ENCODE measurements at places on chromosomes 2 and 18.

GRCh38 chr2:29113027-29113686 is 2.1 kb upstream of the CLIP4 start:
- no peak for DNase-seq

DNA sequence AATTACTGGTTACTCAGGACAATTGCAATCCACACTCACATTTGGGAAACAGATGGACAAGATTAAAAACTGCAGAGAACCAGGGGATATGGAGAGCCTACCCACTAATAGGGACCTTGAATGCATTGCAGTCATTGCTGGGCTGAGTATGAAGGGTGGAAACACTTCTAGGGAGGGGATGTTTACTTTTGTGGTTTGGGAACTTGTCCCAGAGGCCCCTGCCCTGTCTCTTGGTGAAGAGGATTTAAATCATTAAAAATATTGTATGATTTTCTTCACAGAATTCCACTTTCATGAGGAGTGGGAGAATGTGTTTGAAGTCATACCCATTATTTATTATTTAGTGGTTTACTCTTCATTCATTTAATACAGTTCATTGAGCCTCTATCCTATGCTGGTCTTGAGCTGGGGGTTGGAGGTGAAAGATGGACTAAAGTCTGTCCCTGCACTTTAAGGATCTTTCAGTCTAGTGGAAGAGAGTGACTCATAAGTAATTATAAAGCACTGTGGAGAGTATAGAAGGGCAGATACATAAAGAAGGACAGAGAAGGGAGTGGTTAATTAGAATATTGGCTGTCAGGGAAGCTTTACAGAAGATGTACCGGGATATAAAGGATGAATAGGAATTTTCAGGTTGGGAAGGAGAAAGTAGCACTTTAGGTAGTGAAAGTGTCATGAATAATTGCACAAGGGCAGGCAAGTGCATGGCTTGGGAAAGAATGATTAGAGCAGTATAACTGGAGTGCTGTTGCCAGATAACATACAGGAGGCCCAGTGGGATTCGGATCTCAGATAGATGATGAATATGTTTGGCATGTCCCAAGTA is 313.4 kb downstream of the LPIN1 start:
- no peak for DNase-seq

- no peak for DNase-seq
Observed at GRCh38 chr2:86335865-86336674, 1.4 kb downstream of the REEP1 start.

DNA sequence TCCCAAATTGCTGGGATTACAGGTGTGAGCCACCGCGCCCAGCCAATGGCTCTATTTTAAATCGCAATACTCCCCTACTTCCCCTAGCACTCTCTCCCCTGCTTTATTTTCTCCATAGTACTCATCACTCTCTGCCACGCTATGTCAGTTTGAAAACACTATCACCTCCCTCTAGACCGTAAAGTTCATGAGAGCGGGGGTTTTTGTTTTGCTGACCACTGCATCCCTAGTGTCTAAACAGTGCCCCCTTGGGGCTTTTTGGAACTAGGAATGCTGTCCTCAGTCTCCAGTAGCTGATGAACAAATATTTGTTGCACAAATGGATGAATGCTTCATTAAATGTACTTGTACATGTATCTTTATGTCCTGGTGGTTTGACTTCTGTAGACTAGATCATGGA is 44.1 kb downstream of the ATOH8 start:
- DNase-seq = no peak

DNA sequence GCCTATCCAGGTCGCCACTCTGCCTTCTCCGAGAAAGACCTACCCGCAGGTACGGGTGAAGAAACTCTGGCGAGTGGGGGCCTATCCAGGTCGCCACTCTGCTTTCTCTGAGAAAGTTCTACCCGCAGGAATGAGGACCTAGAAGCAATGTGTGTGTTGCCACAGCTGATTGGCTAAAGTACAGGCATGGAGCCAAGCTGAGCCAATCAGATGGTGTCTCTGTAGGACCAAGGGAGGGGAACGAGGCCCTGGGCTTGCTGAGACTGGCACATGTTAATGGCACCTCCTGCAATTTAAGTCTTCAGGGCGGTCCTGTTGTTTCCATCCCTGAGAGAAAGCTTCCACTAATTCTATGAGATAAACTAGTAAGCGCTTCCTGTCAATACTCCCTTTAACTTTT is 82.3 kb downstream of the KCTD1 start:
- no peak for DNase-seq

GRCh38 chr2:207265869-207266268 is 100.1 kb upstream of the KLF7 start:
- DNase-seq = no peak

DNA sequence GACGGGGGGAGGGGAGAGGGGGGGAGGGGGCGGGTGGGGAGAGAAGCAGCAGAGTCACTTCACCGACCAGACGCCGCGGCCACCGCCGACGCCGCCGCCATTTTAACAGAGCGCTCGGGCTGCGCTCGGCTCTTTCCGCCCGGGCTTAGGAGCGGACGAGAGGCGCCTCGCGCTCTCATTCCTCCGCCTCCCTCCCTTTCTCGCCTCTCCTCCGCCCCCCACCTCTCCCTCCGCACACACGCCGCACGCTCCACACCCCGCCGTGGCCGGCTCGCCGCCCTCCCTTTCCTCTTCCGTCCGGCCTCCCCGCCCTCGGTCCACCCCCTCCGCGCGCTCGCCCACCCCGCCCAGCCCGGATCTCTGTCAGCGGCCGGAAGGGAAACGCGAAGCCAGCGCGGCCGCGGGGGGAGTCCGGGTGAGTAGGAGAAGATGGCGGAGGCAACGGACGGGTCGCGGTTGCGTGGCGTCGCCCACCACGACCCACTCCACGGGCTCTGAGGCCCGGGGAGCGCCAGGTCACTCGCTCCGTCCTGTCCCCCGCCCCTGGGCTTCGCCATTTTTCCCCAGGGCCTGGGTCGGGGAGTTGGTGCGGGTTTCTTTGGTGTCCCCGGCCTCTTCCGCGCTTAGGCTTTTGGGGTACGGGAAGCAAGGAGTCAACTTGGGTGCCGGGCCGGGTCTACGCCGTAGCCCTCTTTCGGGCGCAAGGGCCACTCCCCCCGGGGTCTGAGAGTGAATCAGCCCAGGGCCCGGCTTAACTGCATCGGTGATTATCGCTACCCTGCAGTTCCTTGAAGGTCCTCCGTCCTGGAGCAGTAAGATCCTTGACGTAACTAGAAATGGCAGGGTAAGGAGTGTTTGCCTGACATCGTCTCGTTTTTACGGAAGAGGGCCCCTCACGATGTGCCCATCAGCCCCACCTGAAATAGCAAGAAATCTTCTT is at the start of gene USP34:
TSS of gene USP34 (minus strand) at position 123 of the 940 bp plus-strand sequence. CDS start 395 bp downstream, outside the sequence.
- DNase-seq = peak; percentile 96

- DNase-seq = no peak
Observed at GRCh38 chr2:100778637-100779450, 41.1 kb upstream of the NPAS2 start.

- DNase-seq = no peak
Observed at GRCh38 chr18:72063001-72063400, 481.1 kb downstream of the CBLN2 start.

DNA sequence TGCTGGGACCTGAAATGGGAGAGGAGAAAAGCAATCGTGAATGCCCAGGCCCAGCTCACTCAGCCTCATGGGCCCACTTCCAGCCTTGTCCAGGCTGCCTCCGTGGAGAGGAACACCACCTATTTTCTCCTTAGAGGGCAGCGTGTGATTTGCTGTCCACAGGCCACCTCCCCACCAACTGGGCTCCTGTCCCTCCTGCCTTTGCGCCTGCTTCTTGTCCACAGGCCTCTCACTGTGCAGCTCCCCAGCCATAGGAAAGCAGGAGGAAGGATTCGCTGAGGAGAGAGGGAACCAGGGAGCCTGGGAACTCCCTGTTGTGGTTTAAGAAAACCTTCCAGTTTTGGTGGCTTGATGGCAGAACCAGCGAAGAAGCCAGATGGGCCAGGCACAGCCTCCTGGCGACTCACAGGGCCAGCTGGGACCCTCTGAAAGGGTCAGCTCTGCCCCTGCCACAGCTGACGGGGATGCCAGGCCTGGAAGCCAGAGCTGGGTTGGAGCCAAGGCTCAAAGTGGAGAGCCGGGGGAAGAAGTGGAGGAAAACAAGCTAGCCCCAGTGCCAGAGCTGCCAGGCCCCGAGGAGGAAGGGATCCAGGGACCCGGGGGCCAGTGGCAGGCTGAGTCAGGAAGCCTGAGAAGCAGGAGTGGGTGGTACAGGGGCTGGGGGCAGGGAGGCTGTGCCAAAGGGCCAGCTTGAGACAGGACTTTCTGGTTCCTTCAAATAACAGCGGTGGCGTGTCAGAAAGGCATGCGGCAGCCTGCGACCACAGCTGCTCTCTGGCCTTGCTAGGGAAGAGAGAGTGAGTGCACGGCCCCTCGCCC is 9.9 kb downstream of the TMBIM1 start:
- DNase-seq = no peak
